ENCODE measurements at places on chromosomes 6 and 20. TPM values are rescaled to one million over a fixed set of nuclear protein-coding genes. Genes with fewer than 3 reads are reported as not detected.
A peak's percentile ranks its signal among the peaks of the same experiment; 100 is the strongest.

DNA sequence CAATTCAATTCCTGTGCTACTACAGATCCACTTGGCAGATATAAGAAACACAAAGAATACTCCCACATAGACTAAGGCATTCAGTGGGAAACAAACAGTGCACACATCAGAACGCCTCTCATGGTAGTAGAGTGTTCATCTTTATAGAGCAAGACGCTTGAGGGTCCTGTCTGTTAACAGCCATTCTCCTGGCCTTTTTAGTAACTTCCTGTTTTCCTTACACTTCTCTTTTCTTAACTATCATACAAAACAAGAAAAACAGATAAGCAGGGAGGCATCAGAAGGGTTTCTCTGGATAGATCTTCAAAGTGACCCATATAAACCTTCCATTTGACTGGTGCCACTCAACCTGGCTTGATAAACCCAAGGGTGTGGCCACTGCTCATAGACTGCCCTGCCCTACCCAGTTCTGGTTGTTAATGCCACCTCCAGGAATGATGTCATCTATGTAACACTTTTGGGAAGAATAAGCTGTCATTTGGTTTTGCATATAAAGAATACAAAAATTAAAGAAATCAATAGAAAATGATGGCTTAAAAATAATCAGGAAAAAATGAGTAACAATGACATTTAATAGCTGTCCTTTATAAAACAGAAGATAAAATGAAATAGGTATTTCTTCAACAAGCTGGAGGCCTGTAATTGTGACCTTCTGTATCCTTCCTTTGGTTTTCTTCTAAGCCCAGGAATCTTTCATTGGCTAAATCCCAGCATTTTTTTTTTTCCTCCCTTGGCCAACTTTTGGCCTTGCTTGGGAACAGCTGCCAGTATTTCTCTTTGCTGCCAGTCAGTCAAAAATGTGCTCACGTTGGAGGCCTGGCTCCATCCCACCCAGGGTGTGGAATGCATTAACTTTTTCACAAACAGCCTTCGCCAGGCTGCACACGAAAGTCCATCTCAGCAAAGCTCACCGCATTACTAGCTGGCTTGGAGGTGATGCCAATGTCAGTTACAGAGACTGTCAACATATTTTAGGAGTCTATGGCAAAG lies 103.5 kb downstream of the GJA10 start:
- no peak overlapping the region for H3K4me3 ChIP-seq
- no peaks in the 10 kb centered on the region for H3K36me3 ChIP-seq
- DNase-seq, result no peak
- H3K27ac ChIP-seq, result no peak overlapping the region
- peaks cover 34% of the 10 kb centered on the region for H3K4me1 ChIP-seq

DNA sequence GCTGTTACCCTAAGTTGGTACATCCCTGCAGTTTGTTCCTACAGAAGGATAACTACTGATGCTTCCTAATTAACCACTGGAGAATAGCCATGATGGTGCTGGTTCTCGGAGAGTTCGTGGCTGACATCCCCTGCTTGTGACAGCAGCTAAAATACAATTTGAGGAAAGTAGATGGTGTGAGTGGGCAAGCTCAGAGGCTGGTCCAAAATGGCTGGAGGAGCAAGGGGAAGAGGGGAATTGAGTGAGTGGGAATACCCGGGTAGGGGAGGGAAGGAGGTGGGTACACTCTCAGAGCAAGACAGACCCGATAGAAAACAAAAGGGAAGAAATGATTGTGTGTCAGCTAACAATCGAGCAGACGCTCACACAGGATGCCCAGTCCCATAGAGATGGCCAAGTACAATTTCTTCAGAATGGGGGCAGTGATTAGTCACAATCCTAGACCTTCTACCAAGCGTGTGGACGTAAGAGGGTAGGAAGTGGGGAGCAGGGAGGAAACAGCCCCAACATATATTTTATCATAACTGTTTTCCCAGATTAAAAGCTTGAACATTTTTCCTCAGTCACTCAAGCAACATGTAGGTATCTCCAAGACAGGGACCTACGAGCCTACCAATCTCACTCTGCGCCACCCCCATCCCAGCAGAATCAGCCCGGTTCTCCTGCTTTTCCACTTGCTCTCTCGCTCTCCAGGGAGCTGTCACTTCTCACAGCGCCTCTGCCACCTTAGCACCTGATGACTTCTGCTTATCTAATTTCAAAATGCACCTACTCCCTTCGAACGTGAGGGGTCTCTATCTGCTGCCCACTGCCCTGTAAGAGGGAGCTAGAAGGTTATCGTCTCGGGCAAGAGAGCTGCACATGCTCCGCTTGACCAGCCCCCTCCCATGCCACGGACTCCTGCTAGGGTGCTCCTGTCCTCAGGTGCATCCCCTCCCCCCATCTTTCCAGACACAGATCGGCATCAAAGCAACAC lies 26.2 kb downstream of the RIPOR2 start:
- peaks cover 40% of the 10 kb centered on the region for H3K4me1 ChIP-seq
- no peaks in the 10 kb centered on the region for H3K27me3 ChIP-seq
- H3K27ac ChIP-seq, result peak overlapping the region; percentile 66
- H3K36me3 ChIP-seq, result no peaks in the 10 kb centered on the region
- H3K4me3 ChIP-seq, result peak overlapping the region; percentile 71

PSORS1C1 gene
- 3.2 TPM for total RNA-seq

CST4 gene
- not detected for total RNA-seq

ULBP3 gene
- total RNA-seq, result 0.94 TPM

DNA sequence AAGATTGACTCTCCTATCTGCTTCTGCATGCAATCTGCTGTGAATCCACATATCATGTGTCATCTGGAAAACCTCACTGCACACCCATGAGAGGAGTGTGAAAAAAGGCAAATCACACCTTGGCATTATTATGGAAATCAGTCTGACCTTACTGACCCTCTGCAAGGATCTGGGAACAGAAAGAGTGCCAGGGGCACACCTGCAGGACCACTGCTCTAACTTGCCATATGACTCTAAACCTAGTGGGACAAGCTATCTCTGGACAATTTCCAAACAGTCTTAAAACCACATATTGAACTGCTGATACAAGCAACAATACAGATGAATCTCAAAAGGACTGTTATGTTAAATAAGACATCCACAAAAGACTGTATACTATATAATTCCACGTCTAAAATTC lies 50.3 kb downstream of the ABHD12 start:
- no peak overlapping the region for H3K4me3 ChIP-seq
- no peaks in the 10 kb centered on the region for H3K36me3 ChIP-seq
- H3K27me3 ChIP-seq, result no peaks in the 10 kb centered on the region

GRCh38 chr6:146693342-146693741 lies 94.6 kb downstream of the ADGB start:
- H3K36me3 ChIP-seq, result no peaks in the 10 kb centered on the region
- no peak overlapping the region for H3K4me3 ChIP-seq
- no peaks in the 10 kb centered on the region for H3K27me3 ChIP-seq
- no peak for DNase-seq

- H3K27ac ChIP-seq, result peak overlapping the region; percentile 72
- no peaks in the 10 kb centered on the region for H3K27me3 ChIP-seq
- DNase-seq, result no peak
- H3K4me3 ChIP-seq, result no peak overlapping the region
- H3K36me3 ChIP-seq, result no peaks in the 10 kb centered on the region
These were observed 31.2 kb downstream of the SLX4IP start for GRCh38 chr20:10466325-10466724.

DNA sequence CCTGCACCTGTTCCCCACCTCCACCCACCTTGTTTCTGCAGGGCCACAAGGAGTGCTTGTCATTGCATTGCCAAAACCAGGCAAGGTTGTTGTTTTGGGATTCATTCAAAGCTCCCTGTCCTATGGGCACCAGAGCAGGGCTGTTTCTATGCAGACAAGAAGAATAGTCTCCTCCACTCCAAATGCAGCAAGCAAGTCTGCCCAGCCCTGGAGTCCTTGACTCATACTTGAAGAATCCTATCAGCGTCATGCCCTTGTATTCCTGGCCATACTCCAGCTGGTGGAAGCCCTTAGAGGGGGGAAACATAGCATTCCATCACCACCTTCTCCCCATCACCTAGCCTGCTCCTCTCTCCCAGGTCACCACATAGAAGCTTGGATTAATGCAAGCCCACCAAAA lies 145.3 kb upstream of the ECI2 start:
- DNase-seq, result no peak
- H3K4me3 ChIP-seq, result no peak overlapping the region
- no peaks in the 10 kb centered on the region for H3K36me3 ChIP-seq

DNA sequence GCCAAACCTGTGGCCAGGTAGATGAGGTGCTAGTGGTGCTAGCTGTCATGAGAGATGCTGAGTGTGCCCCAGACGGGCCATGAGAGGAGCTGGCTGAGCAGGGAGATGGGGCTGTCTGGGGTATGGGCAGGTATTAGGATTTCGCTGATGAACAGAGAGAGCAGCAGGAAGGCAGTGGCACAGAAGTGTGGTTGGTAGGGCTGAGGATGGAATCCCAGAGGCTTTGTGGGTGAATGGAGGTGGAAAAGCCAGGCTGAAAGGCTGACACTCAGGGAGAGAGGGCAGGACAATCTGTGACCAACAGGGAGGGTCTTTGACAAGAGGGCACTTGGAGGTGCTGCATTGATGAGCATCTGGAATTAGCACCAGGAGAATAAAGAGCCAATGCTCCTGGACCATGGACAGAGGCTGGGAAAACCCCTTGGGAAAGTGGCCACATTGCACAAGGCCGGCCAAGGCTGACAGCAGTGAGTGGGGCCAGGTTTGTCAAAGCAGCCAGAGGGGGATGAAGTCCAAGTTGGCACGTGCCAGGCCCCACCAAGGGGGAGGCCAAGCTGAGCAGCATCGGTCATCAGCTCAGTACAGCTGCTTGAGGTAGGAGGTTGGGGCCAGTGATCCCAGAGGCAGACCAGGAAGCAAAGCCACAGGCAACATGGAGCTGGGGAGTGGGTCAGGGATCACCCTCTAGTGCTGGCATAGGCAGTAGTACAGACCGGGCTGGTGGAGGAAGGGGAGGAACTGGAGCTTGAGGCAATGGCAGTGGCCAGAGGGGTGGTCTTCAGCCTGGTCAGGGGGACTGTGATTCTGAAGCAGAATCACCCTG lies 19.7 kb upstream of the SGK2 start:
- DNase-seq, result no peak
- H3K4me3 ChIP-seq, result no peak overlapping the region
- no peaks in the 10 kb centered on the region for H3K27me3 ChIP-seq
- no peaks in the 10 kb centered on the region for H3K36me3 ChIP-seq
- H3K4me1 ChIP-seq, result no peaks in the 10 kb centered on the region

DNA sequence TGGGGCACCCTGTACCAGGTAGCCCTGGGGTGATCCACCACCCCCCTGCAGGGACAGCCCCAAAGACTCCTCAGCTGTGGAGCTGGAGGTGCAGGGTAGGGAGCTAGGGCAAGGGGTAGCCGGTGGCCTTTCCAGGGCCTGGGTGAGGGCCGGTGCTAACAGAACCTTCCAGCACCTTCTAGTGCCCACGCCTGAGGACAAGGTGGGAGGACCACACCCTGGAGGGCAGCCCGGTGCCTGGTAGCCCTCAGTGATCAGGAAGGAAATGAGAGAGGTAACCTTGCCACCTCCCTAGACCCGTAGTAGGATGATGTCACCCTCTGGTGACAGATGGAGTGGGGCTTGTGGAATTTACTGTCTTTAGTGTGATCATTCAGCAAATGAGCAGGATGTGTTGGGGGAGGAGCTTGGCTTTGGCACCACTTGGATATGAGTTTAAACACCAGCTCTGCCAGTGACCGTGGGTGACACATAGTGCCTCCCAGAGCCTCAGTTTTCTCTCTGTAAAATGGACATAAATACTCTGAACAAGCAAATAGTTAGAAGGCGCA lies 187.7 kb downstream of the NFATC2 start:
- H3K27ac ChIP-seq, result no peak overlapping the region
- H3K36me3 ChIP-seq, result no peaks in the 10 kb centered on the region
- no peak for DNase-seq
- no peaks in the 10 kb centered on the region for H3K27me3 ChIP-seq
- H3K4me1 ChIP-seq, result peaks cover 6% of the 10 kb centered on the region
- H3K4me3 ChIP-seq, result no peak overlapping the region

DNA sequence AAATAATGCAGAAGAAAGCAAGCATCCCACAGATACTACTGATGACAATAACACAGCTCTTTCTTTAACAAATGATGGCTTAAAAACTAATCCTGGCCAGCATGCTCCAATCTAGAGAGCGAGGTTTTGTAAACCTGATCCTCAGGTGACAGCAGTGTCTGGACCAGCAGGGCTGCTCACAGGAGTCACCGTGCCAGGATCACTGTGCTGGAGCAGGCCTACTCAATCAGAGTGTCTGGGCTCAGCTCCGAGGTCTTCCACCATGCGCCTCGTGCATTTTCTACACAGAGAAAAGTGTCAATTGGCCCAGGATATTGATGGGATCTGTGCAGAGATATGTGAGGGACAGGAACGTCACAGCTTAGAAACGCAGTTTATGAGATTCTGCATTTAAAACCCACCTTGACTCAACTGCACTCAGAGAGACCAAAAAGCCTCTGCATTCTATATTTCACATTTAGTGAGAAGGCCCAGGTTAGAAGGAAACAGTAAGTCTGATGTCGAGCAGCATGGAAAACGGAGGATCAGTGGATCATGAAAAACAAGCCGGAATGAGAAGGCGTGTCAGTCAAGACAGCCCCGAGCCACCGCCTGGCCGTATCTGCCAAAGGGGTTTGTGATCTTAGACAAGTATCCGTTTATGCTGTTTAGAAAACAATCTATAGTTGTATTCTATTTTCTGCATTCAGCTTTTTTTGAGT lies 7.8 kb downstream of the RAMACL start:
- peaks cover 6% of the 10 kb centered on the region for H3K36me3 ChIP-seq
- DNase-seq, result no peak
- no peak overlapping the region for H3K27ac ChIP-seq
- H3K4me1 ChIP-seq, result peaks cover 31% of the 10 kb centered on the region
- no peak overlapping the region for H3K4me3 ChIP-seq

DNA sequence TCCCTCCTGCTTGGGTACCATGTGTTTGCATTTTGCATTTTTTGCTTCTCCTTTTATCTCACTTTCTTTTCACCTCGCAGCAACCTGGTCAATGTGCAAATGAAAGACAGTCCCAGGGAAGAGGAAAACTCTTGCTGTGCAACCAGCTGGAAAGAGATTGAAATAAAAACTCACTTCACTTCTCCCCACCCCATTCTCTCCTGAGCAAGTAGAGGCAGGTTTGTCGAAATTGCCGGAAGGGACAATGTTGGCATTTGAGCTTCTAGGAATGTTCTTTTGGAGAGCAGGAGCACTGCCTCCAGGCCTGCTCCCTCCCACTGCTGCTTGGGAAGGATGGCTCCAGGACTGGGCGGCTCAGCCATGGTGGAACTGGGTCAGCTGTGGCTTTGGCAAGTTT lies 30.6 kb downstream of the KCNG1 start:
- H3K27ac ChIP-seq, result no peak overlapping the region
- no peak for DNase-seq
- no peaks in the 10 kb centered on the region for H3K36me3 ChIP-seq
- no peaks in the 10 kb centered on the region for H3K4me1 ChIP-seq

GRCh38 chr20:43727980-43728590 lies 1.3 kb upstream of the GTSF1L start:
- no peak overlapping the region for H3K27ac ChIP-seq
- no peaks in the 10 kb centered on the region for H3K4me1 ChIP-seq
- H3K36me3 ChIP-seq, result no peaks in the 10 kb centered on the region
- no peak for DNase-seq
- H3K27me3 ChIP-seq, result no peaks in the 10 kb centered on the region
